DND-41 (cell line): ENCODE measurements at places on chromosomes 5 and 9.

DNA sequence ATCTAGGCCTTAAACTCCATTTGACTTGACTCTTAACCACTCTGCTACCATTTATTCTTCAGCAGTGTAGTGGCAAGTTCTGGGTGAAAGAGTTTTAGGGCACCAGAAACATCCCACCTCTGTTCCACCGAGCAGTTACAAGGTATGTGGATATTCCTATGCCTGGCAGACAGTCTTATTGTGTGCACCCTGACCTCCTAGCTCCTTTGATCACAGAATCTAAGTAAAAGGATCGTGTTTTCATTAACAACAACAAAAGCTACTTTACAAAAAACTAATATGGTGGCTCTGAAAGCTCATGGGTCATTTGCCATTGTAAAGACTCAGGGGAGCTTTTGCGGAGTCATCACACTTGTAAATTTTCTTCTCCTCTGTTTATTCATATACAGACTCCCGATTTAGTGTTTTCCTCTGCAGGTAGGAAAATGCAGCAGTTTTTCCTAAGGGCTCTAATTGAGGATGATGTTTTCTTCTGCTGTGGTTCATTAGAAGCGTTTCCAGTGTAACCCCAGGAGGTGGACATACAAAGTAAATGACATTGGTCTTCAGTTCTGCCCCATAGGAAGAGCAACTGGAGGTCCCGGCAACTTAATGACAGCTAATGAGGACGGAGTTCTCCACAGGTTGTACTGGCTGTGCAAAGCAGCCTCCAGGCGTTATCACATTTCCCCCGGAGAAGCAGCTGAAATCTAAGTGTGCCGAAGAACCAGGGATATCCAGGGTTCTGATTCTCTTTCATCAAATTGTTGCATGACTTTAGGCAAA, 78.2 kb downstream of the ATP10B start:
- DNase-seq = no peak

GRCh38 chr9:91415290-91415689, 8.3 kb downstream of the NFIL3 start:
- no peak for DNase-seq

- no peak for DNase-seq
These were observed 83.3 kb downstream of the SUSD1 start for GRCh38 chr9:112091810-112092209.

GRCh38 chr9:87197349-87198130, 250.2 kb upstream of the GAS1 start:
- DNase-seq = no peak

DNA sequence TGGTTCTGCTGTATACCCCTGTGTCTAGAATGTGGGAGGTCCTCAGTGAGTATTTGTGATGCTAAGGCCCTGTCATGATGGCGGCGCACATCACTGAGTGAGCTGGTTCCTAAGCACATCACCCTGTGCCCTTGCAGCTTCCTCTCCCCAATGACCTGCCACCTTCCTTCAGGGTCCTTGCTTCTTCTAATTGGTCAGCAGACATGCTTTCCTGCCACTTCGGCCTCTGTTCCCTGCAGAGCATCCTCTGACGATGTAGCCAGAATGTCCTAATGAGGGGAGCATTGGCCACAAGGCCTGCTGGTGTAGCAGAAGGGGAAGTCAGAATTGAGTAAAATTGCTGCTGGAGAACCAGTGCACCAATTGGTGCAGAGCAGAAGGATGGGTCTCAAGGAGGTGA, 31.1 kb upstream of the ANGPTL2 start:
- no peak for DNase-seq

- no peak for DNase-seq
These were observed 79.4 kb downstream of the SIL1 start for GRCh38 chr5:139118804-139119203.

GRCh38 chr5:32144378-32145207, 29.5 kb downstream of the GOLPH3 start:
- DNase-seq = no peak

- no peak for DNase-seq
These were observed 22.9 kb upstream of the ROPN1L start for GRCh38 chr5:10418654-10419345.
